ENCODE measurements at places on chromosomes 4 and X.
A peak's percentile ranks its signal among the peaks of the same experiment; 100 is the strongest.

GRCh38 chr4:155403886-155404285, 27.1 kb upstream of the MAP9 start:
- peak; percentile 13 for DNase-seq

DNA sequence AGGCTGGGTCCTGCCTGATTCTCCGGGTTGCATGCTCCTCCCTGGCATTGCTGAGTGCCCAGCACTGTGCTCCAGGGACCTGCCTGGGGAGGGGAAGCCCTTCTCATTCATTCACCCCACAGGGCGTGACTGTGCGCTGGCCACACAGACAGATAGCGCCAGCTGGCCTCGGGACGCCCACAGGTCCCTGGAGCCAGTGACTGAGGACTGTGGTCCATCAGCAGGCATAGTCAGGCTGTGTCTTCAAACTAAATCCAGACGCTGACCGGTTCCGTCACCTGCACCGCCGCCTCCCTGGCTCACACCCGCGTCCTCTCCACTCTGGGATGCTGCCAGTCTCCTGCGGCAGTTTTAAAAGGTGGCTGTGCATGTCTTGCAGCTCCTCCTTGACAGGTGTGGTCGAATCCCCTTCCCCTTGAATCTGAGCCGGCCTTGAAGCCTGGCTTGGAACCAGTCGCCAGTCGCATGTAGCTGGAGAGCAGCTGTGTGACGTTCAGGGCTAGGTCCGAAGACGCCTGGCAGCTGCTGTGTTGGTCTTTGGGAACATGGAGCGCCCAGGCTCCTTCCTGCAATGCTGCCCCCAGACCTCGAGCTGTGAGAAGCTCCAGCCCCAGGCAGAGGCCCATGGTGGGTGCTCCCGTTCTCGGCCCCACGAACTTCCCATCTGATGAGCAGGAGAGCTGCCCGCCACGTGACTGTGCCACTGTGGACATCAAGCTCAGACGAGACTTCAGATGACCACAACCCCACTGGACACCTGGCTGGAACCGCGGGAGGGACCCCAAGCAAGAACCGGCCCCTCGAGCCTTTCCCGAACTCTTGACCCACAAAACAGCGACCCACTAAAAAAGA, 94.1 kb downstream of the ADRA2C start:
- no peak for DNase-seq

- DNase-seq: no peak
Observed at GRCh38 chrX:69196666-69197065, 31.4 kb upstream of the PJA1 start.

- DNase-seq: peak; percentile 13
Observed at GRCh38 chr4:24763631-24764297, 31.6 kb upstream of the SOD3 start.

GRCh38 chr4:2172627-2173231, 69.2 kb downstream of the HAUS3 start:
- no peak for DNase-seq

DNA sequence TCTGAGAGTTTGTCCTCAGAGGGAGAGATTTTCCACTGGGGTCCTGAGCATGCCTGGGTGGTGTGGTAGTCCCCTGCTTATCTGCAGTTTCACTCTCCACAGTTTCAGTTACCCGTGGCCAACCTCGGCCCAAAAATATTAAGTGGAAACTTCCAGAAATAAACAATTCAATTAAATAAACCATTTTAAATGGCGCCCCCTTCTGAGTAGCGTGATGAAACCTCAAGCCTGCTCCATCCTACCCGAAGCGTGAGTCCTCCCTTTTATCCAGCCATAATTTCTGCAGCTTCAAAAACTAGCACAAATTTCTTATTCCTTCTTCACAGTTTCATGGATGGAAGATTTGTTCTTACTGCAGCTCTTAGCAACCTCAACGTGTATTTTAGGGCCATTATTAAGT, 26.7 kb downstream of the PNMA6E start:
- no peak for DNase-seq

DNA sequence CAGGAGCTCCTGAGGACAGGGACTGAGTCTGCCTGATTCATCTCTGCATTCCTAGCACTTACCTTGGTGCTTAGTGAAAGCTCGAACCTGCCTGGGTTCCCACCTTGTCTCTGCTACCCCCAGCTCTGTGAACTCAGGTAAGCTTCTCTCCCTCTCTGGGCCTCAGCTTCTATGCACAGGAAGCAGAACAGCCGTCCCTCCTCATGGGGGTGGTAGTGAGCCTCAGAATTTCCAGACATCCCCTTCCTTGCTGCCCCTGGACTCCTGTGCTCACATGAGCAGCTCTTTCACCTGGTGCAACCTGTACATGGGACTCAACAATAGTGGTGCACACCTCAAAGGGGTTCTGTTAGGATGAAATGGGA, 50.8 kb downstream of the HTRA3 start:
- DNase-seq: no peak

- DNase-seq: peak; percentile 42
Observed at GRCh38 chr4:166252487-166253402, 379.7 kb downstream of the TLL1 start.

DNA sequence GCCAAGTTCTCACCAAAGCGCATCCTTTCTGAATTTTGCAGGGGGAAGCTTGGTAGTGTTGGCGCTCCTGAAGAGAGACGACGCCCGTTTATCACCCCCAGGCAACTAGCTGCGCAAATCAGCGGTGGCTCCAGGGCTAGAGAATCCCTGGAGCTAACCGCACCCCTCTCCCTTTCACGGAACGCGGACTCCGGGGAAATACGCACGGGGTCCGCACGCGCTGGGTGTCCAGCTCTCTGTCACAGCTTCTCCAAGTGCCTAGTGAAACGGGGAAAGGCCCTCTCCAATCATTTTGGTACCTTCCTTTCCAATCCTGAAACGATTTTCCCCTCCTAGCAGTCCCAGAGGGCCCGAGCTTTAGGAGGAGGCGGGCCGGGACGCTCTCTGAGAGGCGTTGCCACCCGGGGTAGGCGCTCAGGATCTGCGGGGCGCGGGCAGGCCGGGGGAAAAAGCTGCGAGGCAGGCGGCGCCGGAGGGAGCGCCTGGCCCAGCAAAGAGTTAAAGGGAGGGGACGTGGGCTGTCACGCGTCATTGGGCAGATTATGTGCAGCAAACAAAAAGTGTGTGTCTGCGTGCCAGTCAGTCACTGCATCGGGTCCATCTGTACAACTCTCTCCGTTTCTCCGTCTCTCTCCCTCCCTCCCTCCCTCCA, at the start of gene PRDM8:
PRDM8 (plus strand) TSS at position 582 of the 652 bp plus-strand sequence. CDS start 2,578 bp downstream, outside the sequence.
- DNase-seq: peak; percentile 58
